Mucosa of descending colon (tissue), 3 donors: ENCODE measurements at places on chromosomes 7 and 10. TPM values are rescaled to one million over a fixed set of nuclear protein-coding genes. Genes with fewer than 3 reads are reported as not detected.
A peak's percentile ranks its signal among the peaks of the same experiment; 100 is the strongest.

- DNase-seq: no peak
These were observed 51.1 kb downstream of the LAMB1 start for GRCh38 chr7:107951896-107952295.

GRCh38 chr10:74855027-74855426 lies 28.6 kb downstream of the KAT6B start:
- no peak for DNase-seq

- DNase-seq: peak; percentile 72
These were observed 86.5 kb downstream of the HIPK2 start for GRCh38 chr7:139691253-139691781.

DNA sequence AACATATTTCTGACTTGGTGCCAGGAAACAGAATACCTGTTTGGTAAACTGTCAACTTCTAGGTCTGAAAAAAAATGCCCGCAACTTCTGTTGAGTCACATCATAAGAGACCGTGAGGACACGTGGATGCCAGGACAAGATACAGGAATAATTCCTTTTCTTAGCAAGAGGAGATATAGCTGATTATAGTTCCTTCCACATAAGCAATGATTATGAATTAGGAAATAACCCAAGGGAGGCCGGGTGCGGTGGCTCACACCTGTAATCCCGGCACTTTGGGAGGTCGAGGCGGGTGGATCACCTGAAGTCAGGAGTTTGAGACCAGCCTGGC lies 75.2 kb downstream of the CDC123 start:
- DNase-seq: no peak

DNA sequence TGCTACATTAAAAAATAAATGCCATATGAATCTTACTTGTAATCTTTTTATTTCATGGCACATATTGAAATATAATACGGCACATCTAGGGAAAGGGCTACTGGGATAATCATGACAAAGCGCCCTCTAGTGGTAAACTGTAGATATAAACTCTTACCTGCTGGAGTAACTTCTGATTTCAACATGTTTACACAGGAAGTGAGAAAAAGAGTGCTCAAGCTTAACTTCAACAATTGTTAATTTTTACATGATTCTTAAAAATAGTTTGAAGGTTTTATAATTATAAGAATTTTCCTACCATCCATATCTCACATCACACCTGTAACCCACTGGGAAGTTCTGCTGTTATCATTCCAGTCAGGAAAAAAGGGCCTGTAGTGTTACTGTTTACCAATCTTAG lies 2.0 kb upstream of the HEPACAM2 start:
- no peak for DNase-seq

DNA sequence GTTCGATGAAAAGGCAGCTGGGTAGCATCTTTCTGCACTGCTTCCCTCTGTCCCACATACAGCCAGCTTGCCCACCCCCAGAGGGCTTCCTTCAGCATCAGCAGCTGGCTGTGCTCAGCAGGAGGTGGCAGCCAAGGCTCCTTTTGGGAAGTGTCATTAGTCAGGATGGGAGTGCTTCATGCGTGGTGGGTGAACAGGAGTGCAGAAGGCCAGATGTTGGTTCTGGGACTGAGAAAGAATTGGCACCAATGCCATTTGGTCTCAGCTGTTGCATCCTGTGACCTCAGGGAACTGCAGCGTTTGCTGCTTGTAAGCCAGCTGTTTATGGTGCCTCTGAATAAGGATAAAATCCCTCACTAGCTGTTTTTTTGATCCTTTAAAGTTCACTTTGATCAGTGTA lies 131.1 kb upstream of the SORCS3 start:
- no peak for DNase-seq

FAM204A gene
- 79.8 TPM for total RNA-seq

RGR gene
- not detected for total RNA-seq

FAM170B gene
- not detected for total RNA-seq

EN2 gene
- total RNA-seq: not detected

CTNNA3 gene
- total RNA-seq: 0.70 TPM

CABCOCO1 gene
- 0.22 TPM for total RNA-seq
